ENCODE measurements at places on chromosomes 16 and 17.
A peak's percentile ranks its signal among the peaks of the same experiment; 100 is the strongest.

DNA sequence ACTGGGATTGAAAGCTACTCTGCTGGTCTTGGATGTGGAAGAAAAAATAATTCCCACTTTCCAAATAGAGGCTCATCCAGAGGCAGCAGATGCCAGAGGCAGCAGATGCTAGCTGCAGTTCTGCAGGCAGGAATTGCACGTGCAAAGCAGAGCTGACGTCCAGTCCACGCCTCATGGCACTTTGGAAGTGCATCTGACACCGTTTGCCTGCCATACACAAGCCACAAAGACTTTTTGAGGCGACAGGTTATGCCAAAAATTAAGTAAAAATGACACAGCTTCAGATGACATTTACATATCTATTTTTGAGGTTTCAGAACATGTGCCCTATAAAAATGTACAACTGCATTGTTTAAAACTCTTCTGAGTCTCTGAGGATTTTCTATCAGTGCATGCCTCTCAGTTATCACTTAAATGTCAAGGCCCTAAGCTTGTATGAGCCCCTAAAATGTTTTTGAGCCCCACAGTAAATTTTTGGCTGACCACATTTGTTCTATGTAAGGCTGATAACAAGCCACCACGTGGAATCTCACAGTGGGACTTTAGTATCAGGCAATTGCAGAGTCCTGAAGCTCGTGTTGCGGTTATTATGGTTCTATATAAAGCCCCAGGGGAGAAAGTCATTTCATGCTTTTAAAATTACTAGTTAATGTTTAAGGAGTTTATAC, 239.2 kb downstream of the PRKCA start:
- DNase-seq, result peak; percentile 64

DNA sequence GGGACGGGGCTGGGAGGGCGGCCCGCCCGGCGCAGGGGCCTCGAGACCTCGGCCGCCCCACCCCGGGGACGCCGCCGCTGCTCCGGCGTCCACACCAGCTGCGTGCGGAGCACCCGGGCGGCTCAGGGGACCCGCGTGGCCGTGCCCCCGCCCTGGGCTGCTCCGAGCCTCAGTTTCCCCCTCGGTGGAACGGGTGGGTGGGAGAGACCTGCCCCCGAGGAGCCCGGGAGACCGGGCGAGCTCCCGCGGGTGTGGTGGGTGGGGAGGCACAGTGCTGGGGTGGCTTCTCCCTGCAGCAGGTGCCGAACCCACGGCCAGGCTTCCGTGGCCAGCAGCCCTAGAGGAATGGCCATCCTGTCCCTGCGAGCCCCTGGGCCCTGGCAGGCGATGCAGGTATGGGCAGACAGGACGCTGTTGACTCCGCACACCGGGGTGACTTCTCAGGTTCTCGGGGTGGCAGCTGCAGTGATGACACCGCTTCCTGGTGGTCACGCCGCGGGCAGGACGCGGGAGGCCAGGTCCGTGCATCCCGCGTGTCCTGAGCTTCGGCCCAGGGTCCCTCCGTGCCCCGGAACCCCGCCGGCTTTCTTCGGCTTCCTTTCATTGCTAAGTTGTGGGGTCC, 677 bp downstream of the DEF8 start:
- no peak for DNase-seq

- peak; percentile 78 for DNase-seq
These were observed 48.5 kb downstream of the ZNF18 start for GRCh38 chr17:11948789-11949188.

- no peak for DNase-seq
These were observed 23.8 kb downstream of the COTL1 start for GRCh38 chr16:84593825-84594724.

GRCh38 chr17:81473019-81473418, 39.6 kb downstream of the ACTG1 start:
- no peak for DNase-seq

GRCh38 chr17:52227926-52228325, 69.4 kb upstream of the CA10 start:
- no peak for DNase-seq

GRCh38 chr16:4319454-4320421, 3.9 kb downstream of the GLIS2 start:
- no peak for DNase-seq

- no peak for DNase-seq
These were observed 50.4 kb downstream of the ARHGAP27 start for GRCh38 chr17:45382226-45382625.

DNA sequence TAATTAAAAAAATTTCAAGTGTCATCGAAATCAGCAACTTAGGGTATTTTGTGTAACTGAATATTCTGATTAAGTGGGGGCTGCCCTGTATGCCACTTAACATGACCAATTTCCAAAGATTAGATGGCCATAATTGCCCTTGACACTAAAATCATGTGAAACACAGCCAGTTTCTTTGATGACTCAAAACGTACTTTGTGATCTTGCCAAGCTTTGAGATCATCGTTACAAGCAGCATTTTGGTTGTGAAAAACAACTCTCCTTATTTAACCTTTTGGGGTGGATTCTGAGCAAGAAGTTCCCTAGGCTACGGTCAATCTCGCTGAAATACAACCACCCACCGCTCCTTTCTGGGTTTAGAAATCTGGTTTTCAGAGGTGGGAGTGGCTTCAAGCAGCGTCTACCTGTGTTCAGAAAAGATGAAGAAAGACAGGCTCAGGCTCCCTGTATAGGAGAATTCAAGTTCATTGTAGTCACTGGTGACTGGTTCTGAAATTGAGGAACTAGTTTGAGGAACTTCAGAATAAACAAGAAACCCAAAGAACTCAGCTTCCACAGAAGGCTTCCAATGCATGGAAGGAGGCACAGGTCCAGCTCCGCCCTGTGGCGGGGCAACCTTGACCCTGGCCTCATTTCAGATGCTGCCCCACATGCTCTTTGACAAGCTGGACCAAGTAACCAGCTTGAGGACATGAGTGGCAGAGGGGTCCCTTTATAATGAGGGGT, 9.4 kb downstream of the MAP3K14 start:
- peak; percentile 82 for DNase-seq

- DNase-seq, result peak; percentile 88
These were observed 1.2 kb downstream of the DUSP14 start for GRCh38 chr17:37490638-37491614.
